ENCODE measurements at places on chromosomes 7 and 10. TPM values are rescaled to one million over a fixed set of nuclear protein-coding genes. Genes with fewer than 3 reads are reported as not detected.
A peak's percentile ranks its signal among the peaks of the same experiment; 100 is the strongest.

DNA sequence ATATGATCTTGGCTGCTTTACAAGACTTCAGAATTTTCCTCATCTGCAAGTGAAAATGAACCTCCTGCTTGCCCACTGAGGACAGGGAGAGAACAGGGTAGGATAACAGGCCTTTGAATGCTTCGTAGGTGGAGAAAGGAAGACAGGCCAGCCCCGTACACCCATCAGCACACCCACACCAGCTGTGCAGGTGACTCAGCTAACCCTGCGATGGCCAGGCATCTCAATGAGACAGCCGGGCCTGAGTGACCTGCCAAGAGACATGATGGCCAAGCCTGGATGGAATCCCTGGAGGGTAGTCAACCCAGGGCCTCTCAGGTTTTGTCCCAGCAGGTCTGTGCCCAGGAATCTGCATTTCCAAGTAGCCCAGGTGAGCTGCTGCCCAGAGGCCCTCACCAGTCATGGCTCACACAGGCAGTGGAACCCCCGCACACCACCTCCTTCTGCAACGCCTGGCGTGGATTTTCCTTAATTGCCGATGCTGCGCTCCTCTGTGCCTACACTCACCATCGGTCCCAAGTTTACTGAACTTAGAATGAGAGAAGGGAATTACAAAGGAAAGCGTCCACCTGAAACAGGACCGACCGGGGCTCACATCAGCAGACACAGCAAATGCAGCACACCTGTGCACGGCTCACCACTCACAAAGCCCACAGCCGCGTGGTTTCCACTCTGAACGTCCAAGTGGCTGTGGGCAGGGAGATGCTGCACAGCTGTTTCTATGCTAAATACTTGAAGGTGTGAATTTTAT lies 163.7 kb downstream of the DIP2C start:
- peak; percentile 41 for DNase-seq

GRCh38 chr7:109456116-109456515 lies 886.4 kb downstream of the DNAJB9 start:
- no peak for DNase-seq

The TAS2R5 gene
- 2.2 TPM for total RNA-seq

- no peak for DNase-seq
These were observed 9.7 kb downstream of the HYCC1 start for GRCh38 chr7:23004247-23004520.

The ZPBP gene
- total RNA-seq: not detected

The RPP38 gene
- total RNA-seq: 15.3 TPM

DNA sequence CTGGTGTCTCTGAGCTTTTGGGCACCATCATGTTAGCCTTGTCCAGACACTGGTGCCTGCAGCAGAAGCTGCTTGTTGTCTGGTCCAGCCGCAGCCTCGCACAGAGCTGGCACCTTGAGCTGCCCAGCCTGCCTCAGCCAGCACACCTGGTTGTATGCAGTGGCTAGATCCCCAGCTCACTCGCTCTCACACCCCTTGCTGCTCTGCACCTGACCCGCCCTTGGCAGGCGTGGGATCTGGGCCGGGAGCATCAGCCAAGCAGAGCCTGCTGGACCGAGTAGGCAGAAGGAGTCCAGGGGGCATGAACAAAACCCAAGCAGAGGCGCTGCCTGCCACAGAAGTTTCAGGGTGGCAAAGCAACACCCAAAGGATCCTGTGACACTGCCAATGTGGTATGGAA lies 79.7 kb upstream of the ITGB1 start:
- no peak for DNase-seq

- DNase-seq: no peak
These were observed 26.4 kb downstream of the PDLIM1 start for GRCh38 chr10:95264227-95265051.

The PAOX gene
- total RNA-seq: 6.0 TPM

The LIPJ gene
- not detected for total RNA-seq

The OR2A7 gene
- total RNA-seq: 13.9 TPM

The DNA2 gene
- total RNA-seq: 5.2 TPM

DNA sequence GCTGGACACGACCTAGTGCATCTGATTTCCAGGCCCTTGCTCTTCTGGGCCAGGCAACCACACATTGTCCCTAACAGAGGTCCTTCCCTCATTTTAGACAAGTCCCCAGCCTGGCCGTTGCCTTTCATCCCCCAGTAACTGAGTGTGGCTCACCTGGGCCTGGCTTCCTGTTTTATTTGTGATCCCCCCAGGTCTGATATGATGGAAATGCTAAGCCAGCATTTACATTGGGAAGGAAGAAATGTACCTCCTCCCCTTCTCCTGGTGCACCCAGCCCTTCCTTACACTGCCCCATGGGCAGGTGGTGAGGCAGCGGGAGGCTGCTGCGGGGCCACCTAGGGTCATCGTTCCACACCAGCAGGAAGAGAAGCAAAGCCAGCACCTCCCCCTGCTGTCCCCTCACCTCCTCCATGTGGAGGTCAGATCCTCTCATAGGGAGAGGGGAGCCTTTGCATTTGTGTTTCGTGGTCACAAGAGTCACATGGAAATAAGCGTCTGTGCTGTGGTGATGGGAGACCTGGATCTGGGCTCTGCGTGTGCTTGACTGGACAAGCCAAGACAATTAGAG lies 108.8 kb downstream of the GLRX3 start:
- DNase-seq: peak; percentile 37

GRCh38 chr10:126147866-126148587 lies 240.2 kb downstream of the ADAM12 start:
- DNase-seq: no peak

The ASIC3 gene
- total RNA-seq: 2.6 TPM

DNA sequence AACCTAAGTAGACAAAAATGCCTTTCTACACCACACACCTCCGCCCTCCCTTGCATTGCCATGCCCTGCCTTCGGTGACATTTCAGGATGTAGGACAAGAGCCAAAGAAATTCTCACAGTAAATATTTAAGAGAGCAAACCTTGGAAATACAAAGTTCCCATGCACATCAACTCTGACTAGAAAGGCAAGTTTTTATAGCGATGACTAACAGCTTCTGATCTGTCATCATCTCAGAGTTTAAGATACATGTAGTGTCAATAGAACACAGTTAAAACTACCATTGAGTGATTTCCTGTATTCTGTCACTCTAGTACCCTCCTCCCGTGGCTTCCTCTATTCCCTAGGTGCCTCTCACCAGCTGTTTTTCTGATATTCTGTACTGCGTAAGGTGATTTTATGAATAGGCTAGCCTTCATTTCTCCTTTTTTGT lies 20.7 kb downstream of the SLC16A9 start:
- no peak for DNase-seq

DNA sequence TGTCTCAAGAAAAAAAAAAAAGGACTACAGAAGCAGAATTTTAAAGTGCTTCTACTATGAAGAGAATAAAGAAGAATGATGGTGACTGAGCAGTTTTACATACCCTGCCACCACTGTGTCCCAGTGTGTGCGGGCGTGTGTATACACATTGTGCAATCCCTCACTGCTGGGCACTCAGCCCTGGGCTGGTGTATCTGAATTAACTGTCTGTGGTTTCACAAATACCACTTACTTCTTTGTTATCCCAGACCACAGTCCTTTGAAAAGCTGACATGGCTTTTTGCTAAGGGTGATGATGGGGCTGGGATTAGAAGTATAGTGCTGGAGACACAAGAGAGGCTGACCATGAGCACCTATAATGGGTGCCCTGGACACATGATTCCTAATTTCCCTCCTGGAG lies 21.1 kb upstream of the TRPV6 start:
- DNase-seq: no peak

DNA sequence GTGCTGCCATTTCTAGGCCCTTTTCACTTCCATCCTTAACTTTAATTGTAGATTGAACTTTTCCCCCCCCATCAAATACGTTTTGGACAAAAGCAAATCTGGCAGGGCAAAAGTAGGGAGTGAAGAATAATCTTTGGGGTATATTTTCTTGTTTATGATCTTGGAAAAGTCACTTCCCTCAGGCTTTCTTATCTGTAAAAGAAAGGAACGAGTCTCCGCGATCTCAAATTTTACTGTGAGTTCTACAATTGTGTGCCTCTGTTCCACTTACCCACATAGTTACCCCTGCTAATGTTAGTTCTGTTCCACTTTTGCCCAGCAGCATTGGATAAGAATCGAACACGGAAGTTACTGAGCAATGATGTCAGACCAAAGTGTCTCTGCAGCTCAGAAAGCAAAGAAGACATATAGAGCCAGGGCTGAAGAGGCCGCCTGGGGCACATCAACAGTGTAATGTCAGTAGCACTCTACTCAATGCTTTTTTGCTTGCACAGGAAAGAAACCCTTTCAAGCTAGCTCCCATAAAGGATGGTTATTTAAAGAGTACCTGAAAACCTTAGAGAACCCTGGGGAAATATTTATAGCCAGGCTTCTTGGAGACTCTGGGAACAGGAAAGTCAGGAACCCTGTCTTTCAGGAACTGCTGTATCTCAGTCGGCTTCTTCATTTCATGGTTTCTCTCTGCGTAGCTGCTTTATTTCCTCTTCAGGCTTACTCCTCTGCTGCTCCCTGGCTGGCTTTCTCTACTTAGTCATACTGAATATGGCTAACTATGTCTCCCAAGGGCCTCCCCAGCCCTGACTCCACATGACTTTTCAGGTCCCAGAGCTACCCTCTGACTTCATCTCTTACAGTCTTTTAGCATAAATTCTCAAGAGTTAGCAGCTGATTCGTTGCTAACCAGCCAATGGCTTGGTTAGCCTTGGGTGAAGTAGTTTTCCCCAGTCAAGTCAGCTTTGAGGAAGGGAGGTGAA lies 123.7 kb upstream of the FAM3C start:
- DNase-seq: no peak

The UNC5B gene
- total RNA-seq: 16.0 TPM

DNA sequence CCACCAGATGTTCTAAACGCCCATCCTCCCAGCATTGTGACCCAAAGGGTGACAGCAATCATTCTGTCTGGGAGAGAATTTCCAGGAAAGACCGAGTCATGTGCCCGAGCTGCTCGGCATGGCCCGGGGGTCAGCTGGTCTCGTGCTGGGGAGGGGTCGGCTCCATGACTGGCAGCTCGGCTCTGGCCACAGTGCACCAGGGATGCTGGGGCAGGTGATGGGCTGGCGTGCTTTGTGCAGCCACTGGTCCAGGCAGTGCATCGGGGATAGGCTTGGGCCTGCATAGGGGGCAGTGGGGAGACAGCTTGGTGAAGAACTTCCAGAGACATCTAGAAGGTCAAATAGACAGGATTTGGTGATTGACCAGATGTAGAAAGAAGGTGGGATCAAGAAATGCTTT lies 39.2 kb upstream of the PSMG3 start:
- DNase-seq: no peak

- no peak for DNase-seq
These were observed 13.1 kb downstream of the PIP4K2A start for GRCh38 chr10:22701132-22701826.

DNA sequence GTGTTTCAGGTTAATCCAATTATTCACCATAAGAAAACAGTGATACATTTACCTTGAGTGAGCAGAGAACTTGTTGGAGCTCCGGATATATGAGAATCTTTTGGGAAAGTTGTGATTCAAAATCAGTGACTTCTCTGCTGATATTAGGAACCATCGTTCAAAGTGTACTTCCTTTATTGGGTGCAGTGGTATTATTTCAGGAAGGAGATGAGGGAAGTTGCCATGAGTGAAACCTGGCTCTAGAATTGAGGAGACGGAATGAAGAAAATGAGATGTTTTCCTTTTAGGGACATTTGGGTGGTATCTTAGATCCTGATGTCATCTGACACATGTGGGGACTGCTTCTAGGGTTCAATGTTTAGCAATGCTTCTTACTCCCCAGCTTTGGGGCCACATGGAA lies 343.9 kb downstream of the ABCA13 start:
- no peak for DNase-seq

GRCh38 chr7:43625453-43625852 lies 42.5 kb downstream of the STK17A start:
- no peak for DNase-seq

- DNase-seq: no peak
These were observed 738.4 kb downstream of the SUGCT start for GRCh38 chr7:40873248-40873647.

The KMT2C gene
- 99.0 TPM for total RNA-seq

The ST8SIA6 gene
- 13.9 TPM for total RNA-seq

The PCDH15 gene
- 3.2 TPM for total RNA-seq

DNA sequence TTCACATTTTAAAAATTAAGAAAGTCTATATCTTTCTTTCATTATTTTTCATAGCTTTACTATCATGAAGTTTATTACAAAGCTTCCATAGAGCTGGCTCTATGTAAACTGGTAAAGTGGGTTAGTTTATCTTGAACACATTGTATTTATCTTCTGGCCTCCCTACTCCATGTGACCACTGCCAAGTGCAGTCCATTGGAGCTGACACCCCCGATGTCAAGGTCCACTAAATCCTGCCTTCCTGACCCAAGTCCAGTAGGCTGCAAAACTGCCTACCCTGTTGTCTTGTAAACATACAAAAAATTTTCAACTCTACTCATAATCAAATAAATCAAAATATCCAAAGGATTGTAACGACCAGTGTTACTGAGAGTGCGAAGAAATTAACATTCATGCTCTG lies 10.2 kb downstream of the DNAJC12 start:
- no peak for DNase-seq

The TDRD1 gene
- 0.14 TPM for total RNA-seq

DNA sequence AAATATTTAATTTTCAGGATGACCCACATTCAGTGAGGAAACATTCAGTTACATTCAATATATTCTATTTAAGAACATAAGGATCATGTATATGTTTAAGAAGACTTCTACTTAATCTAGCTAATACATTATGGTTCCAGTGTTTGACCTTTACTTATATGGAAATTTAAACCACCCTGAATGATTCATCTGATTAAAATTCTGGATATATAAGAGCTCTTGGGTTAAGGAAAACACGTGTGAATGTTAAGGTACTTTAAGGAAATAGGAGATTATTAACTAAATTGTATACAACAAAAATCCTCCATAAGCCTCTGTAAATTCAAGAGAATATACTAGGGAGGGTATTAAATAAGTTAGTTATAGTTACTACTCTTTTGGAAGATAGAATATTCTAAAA lies 40.9 kb downstream of the HDAC9 start:
- DNase-seq: no peak

DNA sequence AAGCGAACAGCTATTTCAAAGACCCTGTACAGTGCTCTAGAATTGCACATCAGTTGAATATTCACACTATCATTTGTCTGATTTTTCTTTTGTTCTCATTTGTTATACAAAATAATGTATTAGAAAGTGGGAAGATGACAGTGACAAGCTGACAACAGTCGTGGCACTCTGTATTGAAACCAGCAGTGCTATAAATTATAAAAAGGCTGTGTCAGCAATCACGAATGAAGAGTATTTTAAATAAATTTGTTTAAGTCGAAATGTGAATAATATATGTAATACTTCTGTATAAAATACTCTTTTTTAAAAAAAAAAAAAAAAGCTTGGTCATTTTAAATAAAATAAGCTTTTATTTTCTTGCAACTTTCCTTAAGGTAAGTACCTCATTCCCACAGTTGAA lies 122.6 kb downstream of the VPS50 start:
- DNase-seq: no peak

GRCh38 chr10:10891124-10892082 lies 126.3 kb upstream of the CELF2 start:
- DNase-seq: no peak

The H2BK1 gene
- total RNA-seq: not detected

The MRLN gene
- total RNA-seq: not detected

All from upper lobe of right lung (tissue), 1 donor.